Caco-2 (cell line): ENCODE measurements at places on chromosomes 12 and 14.

DNA sequence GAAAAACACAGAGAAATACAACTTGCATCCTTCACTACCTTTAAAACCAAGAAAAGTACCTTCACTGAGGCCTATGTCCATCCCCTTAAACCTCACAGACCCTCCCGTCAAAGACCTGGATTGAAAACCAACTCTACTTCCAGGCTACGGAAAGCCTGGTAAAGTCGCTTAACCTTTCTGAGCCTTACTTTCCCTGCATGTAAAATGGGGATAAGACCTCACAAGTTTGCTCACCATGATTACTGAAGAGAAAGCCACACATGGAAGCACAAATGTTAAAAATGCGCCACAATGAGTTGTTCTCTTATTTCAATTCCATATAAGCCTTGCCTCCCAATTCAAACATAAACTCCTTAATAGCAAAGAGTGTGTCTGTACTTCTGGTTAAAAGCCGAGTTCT, 8.4 kb downstream of the ACTN1 start:
- no peak for DNase-seq

GRCh38 chr12:12726555-12727093, 9.5 kb downstream of the CDKN1B start:
- DNase-seq, result no peak

GRCh38 chr12:124393831-124394230, 98.9 kb downstream of the RFLNA start:
- no peak for DNase-seq

DNA sequence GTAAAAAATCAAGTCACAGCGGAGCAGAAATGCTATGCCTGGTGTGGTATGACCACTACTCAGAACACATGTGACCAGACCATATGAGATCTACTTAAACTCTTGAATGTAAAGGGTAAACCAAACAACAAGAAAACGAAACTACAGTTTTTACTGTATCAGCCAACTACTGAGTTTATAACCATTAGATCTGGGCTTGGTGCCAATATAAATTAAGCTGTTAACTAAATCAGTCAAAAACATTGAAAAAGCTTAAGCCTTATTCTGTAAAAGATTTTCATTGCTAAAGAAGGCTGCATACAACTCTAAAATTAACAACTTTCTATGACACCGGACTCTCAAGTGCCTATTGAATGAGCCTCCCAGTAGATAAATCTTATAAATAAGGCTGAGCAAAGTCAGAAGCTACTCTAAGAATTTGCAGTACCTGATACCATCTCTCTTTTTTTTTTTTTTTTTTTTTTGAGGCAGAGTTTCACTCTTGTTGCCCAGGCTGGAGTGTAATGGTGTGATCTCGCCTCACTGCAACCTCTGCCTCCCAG, 35.4 kb downstream of the SPTLC2 start:
- no peak for DNase-seq

- no peak for DNase-seq
Observed at GRCh38 chr12:113891739-113892520, 74.2 kb downstream of the RBM19 start.

DNA sequence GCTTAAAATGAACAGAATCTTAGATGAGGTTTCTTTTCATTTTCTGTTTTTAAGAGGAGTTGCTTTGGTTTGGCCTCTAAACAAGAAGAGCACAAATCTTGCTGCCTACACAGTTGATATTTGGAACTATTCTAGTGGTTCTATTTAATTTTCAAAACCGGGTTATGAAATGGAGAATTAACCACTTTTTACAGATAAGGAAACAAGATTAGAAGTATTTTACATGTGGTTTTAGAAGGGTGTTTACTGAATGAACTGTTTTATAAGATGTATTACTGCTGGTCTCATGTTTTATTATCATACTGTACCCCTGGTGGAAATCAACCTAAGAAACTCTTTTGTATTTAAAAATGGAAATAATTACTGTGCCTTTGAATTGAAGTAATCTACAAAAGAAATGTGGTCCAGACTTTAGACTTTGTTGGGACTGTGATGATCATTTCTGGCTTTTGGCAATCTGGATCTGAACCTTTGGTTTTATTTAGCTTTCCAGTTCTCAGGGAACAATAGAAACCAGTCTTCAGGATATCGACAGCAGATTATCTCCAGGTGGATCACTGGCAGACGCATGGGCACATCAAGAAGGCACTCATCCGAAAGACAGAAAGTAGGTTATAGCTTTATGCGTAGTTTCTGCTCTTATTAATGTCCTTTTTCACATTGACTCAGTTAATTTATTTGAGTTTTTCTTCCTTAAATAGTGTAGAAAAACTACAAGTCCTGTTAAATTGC, 43.2 kb downstream of the TBK1 start:
- no peak for DNase-seq

DNA sequence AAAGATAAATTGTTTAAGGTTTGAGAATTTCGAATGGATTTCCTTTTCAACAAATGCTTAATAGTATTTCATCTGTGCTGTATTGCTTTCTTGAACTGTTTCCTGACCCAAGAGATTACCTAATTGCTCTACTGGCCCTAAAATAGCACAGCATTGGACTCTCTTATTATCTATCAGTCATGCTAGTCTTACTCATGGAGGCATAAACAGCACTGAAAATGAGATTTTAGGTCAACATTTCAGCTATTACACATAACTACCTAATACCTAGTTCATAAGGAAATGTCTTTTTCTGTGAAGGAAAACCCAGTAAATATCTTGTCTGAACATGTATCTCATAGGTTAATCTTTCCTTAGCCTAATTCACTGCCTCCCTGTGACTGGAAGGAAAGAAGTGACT, 4.3 kb upstream of the ABCD2 start:
- no peak for DNase-seq

- peak; percentile 18 for DNase-seq
Observed at GRCh38 chr12:131944601-131945251, 5.0 kb upstream of the EP400 start.

DNA sequence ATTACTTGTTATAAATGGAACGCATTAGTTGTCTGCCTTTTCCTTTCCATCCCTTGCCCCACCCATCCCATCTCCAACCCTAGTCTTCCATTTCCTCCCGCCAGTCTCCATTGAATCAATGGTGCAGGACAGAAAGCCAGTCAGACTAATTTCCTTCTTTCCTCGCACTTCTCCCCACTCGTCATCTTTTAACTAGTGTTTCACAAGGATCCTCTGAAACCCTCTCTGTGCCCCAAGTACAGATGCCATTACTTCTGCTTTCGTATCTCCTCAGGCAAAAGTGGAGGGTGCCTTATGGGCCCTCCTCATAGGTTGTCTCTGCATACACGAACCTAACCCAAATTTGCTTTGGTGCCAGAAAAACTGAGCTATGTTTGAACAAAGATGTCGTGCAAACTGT, 4.2 kb downstream of the DAZAP2 start:
- DNase-seq, result no peak

DNA sequence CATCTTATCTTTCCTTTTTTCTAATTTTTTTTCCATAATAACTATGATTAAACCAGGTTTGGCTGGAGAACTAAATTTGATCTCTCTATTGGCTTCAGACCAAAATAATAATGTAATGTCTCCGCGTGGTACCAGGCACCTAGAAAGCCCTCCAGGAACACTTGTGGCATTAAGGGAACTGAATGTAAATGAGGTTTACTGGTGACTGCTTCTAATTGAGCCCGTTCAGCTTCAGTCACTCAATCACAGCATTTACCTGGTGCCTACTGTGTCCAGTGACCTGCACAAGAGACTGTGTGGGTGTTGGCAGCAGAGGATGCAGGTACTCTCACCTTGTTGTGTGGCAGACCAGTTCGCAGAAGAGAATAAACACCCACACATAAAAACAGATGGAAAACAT, 302.5 kb downstream of the DPF3 start:
- DNase-seq, result no peak

- peak; percentile 81 for DNase-seq
Observed at GRCh38 chr12:119178544-119179334, at the start of gene HSPB8. Gene HSPB8, plus strand, starts transcription at chr12:119178931. Its CDS starts 382 bp downstream, at chr12:119179313.

DNA sequence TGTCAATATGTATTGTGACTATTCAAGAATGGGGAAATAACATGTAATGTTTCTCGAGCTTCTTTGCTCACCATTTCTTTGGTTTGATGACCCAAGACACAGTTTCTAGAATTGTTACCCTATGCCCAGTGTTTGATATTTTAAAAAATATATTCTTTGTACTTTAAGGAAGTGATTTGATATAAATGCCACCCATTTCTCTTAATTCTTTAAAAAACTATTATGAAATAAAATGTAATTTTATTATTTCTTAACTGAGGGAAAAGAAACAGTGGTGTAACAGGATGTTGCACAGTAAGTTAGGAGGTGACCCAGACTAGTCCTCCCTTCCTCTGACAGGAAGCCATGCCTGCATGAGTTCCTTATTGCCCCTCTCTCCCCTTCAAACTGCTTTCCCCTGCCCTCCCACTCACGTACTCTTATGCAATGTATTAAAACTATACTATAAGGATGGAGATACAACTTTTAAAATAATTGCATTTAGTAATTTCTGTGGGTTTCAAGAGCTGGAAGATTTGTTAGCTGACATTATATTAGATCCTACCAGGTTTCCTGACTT, 279.4 kb downstream of the TMTC2 start:
- DNase-seq, result no peak

- DNase-seq, result no peak
Observed at GRCh38 chr14:68667313-68667791, 125.5 kb downstream of the ZFP36L1 start.

- no peak for DNase-seq
Observed at GRCh38 chr14:67875175-67876006, 55.8 kb downstream of the RAD51B start.

DNA sequence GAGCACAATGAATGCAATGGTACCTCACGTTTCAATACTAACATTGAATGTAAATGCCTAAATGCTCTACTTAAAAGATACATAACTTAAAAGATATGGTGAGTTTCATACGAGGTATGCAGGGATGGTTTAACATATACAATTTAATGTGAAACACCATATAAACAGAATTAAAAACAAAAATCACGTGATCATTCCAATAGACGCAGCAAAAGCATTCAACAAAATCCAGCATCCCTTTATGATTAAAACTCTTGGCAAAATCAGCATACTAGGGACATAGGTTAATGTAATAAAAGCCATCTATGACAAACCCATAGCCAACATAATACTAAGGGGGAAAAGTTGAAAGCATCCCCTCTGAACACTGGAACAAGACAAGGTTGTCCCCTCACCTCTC, 845.7 kb downstream of the SLC16A7 start:
- DNase-seq, result no peak

DNA sequence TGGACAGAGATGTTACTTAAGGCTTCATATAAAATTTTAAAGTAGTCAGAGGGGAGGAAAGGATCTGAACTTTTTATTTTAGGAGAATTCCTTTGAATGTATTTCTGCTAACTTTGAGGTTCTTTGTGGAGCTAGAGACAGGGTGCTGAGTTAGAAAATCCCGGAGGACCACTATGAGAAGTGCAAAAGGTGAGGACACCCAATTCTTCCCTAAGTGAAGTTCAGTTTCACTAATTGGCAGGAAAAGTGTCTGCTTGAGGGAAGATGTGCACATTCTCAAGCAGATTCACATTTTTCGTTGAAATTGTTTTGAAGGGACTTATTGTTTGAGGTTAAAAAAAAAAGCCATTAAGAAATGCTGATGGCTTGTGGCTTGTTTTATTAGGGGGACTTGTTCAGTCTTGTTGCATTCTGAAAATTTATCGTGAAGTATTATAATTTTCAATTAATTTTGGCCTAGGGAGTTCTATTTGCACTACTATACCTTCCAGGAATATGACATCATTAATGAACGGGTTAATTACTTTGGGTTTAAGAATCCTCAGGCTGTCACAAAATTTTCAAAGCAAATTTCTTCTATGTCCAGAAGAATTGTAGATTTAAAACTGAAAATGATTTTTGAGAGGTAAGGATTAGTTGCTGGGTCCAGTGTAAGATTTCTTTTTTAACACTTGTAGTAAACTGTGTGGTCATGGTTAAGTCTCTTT, 1.8 kb downstream of the PCNX1 start:
- no peak for DNase-seq

DNA sequence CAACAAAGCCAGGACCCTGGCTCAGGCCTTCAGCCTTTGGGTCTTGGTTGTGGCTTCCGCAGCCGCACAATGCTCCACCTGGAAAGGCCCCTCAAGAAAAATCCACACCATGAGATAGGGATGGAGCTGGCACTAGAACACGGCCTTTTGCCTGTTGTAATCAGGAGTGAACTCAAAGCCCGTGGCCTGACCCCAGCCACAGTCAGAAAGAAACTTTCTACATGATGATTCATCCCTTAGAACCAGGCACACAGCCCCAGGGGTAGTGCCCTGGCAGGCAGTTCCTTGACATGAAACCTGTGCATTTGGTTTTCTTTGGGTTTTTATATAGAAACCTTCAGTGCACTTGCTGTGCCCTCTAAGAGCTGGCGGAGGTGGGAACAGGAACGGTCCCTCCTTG, 5.1 kb downstream of the CLMN start:
- DNase-seq, result no peak

GRCh38 chr14:93035917-93036651, 79.6 kb downstream of the ITPK1 start:
- peak; percentile 67 for DNase-seq

DNA sequence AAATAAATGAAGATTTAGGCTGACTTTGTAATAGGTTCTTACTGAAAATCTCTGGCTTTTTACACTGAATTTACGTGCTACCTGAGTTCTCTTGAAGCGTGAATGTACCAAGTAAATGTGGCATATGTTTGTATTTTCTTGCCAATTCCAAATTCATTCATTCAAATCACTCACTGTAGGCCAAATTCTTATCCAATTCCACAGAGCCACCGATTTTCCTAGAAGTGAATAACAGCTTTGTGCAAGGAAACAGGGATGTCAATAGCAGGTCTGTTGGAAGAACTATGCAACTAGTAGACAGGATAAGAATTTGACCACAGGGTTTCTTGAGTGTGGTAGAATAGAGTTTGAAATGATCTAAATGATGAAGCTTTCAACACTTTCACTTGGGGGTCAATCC, 86.8 kb downstream of the SOX5 start:
- DNase-seq, result no peak

DNA sequence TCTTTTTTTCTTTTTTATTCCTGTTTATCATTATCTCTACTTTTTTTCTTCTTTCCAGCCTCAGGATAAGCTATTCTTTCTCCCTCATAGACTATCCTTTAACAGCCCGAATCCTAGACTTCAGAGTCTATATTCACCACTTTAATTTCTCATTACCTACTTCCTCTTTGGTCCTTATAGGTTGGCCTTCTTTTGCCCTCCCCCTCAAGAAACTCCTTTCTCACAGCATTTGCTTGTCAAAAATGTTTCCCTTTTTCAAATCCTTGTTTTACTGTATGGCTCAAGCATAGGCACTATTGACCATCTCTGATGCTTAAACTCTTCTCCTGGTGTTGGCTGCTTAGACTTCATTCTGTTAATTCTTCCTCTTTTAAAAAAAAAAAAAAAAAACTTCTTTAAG, 52.5 kb downstream of the KIAA0586 start:
- no peak for DNase-seq

GRCh38 chr14:73227812-73228781, 9.2 kb upstream of the PAPLN start:
- no peak for DNase-seq

GRCh38 chr14:70897464-70897863, 9.8 kb upstream of the PCNX1 start:
- DNase-seq, result no peak

DNA sequence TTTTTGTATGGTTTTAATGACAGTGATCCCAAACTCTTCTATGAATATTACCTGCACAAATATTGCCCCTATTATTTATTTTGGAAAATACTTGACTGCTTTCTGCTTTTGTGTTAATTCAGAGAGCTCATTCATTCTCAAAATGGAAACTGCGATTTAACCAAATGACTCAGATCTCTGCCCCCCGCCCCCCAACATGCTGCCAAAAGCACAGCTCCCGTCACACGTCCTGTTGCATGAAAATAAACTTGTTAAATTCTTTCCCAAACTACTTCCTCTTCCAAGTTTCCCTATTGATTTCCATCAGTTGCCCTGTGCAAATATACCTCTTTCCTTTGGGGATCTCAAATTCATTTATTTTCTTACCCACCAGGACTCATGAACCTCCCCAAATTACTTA, 18.0 kb upstream of the NRDE2 start:
- DNase-seq, result no peak
